T-helper 22 cell (primary cell): ENCODE measurements at places on chromosomes 7 and 10.

GRCh38 chr10:117619223-117619622 lies 76.7 kb downstream of the EMX2 start:
- DNase-seq, result no peak

GRCh38 chr10:7477538-7478334 lies 66.9 kb upstream of the SFMBT2 start:
- DNase-seq, result no peak

DNA sequence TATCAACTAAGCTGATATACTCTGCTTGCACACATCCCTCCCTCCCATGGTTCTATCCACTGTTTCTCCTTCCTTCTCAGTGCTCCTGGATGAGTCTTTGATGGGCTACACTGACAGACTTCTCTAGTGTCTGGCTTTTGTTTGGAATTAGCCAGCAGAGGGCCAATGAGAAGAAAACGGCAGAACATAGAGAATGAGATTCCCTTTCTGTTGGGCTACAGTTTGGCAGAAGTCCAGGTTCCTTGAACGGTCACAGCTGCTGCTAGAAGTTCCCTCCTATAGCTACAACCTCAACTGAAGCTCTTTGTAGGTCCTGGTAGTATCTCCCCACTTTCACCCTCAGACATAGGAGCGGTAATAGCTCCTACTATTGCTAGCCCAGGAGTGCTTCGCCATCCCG lies 251.1 kb upstream of the LRRN3 start:
- DNase-seq, result no peak

GRCh38 chr7:823649-824048 lies 8.6 kb upstream of the SUN1 start:
- no peak for DNase-seq

GRCh38 chr10:19605806-19606205 lies 210.4 kb upstream of the PLXDC2 start:
- DNase-seq, result no peak

DNA sequence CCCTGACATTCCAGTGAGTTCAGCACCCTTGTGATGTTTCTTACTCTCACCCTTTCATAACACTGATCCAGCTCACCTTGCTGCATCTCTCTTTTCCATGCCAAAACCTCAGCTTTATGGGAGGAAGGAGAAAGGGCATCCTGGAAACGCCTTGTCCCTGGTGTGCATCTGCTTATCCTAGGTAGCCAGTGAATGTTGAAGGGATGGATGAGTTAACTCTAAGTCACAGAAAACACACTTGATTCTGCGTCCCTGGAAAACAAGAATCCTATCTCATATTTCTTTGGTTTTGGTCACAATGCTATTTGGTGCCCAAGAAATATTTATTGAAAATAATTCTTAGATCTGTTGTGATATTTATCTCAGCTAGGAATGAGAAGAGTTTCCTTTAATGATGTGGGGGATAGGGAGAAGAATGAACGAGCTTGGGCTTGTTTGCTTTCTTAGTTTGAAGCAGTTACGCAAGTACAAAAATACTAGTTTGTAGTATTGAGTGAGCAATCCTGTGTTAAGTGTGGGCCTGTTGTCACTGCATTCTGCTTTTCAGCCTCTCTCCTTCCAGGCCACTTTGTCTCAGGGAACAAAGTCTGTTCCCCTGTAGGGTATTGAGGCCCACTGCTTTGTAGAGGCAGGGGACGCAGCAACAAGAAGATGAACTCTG lies 126.5 kb downstream of the ARID5B start:
- DNase-seq, result no peak

DNA sequence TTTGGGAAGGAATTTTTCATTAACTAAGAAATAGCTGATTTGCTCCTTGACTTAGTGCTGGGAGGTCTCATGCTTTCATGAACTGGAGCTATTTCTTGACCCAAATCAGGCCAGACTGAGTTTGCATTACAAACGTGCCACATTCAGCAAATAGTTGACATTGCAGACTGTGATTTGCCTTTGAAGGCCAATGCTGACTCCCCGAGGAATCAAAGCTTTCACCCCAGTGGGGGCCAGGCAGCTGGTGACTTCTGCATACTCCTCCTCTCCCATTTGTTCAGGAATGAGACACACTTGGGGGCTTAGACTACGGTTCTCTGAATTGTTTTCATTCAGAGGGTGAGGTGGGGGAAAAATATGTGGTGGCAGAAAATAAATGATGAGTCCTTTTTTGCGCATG lies 111.0 kb upstream of the JAZF1 start:
- no peak for DNase-seq

GRCh38 chr10:5565205-5565545 lies 40.4 kb downstream of the CALML3 start:
- no peak for DNase-seq

DNA sequence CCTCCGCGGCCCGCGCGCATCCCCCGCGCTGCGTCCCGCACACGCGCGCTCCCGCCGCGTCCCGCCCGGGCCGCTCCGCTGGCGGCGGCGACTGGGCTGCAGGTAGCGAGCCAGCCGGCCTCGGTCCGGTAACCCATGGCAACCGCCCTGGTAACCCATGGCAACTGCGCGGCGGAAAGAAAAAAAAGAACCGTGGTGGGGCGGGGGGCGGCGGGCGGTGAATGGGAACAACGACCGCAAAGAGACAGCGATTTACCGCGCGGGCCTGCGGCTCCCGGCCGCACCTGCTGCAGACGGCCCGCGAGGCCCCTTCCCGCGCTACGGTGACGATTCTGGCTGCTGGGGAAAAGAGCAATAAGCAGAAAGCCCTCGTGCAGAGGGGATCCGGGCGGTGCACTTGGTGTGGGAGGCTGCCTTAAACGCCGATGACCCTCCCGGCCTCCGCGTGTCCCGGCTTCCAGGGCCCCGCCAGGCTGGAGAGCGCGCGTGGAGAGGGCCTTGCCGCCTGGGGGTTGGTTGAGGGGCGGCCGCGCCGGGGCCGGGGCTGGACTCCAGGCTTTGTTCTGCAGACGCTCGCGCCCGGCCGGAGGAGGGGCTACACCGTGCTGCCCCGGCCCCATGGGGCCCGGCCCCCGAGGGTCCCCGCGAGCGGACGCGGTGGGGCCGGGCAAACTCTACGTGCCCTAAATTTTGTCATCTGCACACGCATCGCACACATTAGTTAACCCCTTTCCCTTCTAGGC lies 84.7 kb downstream of the SNX10 start:
- DNase-seq, result no peak

GRCh38 chr7:25750744-25751508 lies 401.1 kb upstream of the NFE2L3 start:
- DNase-seq, result no peak

DNA sequence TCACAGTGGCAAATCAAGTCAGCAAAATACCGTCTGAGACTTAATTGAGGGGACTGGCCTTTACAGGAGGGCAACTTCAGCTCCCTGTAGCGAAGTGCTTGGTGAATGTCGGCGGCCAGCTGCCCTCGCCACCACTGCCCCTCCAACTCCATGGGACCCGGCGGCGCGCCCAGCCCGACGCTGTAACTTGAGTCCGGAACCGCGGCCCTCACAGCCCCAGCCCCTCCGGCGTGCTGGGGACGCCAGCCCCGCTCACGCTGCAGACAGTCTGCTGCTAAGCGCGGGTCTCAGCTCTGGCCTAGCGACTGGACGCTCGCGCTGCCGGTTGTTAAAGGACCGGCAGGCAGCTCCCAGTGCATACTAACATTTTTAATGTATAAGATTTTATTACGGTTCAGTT lies 113.4 kb upstream of the NUPR2 start:
- no peak for DNase-seq

GRCh38 chr10:2782265-2782664 lies 285.1 kb upstream of the PFKP start:
- no peak for DNase-seq

DNA sequence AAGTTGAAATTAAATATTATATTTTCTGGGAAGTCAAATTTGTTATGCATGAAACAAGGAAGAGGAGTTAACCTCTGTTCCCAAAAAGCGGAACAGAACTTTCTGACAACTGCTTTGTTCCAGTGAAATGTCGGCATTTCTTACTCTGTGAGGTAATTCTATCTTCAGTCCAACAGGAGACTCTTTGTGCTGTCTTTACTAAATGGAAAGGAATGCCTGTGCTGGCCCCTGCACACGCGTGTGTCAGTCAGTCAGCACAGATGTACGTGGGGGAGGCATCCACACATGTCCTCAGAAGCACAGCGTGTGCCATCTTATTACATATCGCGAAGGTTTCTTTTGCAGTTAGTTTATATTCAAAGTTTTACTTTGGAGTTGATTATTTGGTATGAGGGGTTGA lies 37.5 kb downstream of the NET1 start:
- DNase-seq, result no peak

DNA sequence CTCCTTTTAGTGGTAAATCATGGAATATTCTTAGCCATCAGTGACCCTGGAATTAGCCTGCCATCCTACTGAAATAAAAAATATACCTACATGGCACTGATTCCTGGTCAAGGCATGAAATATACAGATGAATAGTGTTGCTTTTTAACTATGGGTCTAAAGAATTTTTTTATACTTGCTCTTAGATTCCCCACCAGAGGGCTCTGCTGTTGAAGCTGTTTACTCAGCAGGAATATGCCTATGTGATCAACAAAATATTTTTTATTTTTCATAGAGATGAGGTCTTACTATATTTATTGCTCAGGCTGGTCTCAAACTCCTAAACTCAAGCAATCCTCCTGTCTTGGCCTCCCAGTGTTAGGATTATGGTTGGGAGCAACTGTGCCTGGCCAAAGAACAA lies 13.5 kb downstream of the ZC3HC1 start:
- DNase-seq, result no peak

DNA sequence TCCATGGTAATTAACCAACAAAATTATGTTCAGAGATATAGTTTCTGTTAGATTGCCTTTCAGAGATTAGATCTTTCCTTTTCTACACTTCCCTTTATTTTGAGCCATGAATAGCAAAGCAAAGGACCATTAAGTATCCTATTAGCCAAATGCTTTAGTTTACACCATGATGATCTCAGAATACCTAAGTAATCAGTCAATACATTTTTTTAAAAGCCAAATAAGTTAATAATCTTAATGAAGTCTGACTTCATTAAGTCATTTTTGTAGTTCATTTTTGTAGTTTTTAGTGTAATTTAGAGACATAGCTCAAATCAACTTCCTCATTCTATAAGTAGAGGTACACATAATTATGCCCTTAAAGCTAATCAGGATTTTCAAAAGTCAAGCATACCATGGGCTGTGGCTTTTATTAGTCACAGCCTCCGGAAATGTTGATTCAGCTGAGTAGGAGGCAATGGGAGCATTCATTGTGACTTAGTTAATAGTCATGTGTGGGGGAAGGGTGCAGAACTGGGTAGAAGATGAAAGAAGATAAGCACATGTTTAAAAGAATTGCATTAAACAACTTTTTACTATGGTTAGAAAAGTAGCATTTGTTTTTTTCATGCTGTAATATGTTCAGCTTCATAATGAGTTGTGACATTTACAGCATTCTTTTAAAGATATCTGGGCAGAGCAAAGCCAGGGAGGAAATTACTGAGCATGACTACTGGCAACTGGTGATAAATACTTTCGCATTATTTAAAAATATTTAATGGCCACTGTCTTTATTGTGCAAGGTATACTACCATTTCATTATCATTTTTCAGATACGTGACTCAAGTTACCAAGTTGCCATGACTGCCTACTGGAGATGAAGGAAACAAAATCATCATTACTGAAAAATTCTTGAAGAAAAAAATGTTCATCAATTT lies 57.3 kb upstream of the CCDC71L start:
- peak; percentile 47 for DNase-seq

- DNase-seq, result no peak
Measured at GRCh38 chr7:107994421-107995030, 8.4 kb downstream of the LAMB1 start.

DNA sequence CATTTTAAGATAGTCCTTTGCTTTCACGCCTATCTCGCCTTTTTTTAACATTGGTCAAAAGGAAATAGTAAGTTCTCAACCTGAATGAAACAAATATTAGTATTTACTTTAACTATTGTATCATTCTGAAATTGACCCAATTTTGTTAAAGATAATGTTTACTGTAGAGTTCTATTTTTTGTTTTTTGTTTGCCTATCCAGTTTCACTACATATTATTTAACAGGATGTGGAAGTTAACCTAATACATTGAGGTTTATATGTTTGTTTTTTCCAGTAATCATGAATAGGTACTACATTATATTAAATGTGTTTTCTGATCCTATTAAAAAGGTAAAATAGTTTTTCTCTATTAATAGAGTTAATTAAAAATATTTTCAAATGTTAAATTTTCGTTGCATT lies 26.5 kb downstream of the ACSM6 start:
- no peak for DNase-seq

- no peak for DNase-seq
Measured at GRCh38 chr7:78649976-78650375, 803.5 kb downstream of the MAGI2 start.

DNA sequence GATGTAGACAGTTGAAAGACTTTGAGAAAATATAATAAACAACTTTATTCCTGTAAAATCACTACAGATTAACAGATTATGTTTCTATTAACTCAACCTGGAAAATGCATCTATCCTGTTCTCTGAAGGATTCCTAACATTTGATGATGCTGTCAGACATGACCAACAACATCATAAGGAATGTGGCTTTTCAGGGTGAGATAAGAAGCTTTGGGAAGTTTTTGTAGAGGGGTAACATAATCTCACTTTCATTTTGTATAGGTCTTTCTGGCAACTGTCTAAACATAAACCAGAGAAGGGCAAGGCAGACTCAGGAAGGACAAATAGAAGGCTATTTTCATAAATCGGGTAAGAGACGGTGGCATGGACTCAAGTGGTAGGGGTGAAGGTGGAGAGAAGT lies 112.2 kb downstream of the TES start:
- DNase-seq, result no peak

- no peak for DNase-seq
Measured at GRCh38 chr10:14782691-14783363, 8.1 kb upstream of the FAM107B start.

GRCh38 chr7:35754741-35755140 lies 46.1 kb upstream of the SEPTIN7 start:
- no peak for DNase-seq

GRCh38 chr10:22629126-22629525 lies 85.3 kb downstream of the PIP4K2A start:
- no peak for DNase-seq

DNA sequence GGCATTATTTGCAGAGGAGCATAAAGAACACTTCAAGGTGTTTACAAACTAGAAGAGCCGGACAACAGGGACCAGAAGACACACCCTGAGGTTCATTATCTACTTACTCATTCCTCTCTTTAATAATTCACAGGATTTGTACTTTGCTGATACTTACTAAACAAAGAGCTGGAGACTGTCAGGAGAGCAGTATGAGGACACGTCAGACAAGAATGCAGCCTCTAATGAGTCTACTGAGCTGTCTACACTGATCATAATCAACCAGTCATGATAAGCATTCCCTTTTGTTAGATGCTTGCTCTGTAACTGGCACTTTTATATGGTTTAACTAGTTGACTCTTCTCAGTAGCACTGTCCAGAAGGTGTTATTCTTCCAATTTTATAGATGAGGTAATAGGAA lies 243.3 kb upstream of the CDC14C start:
- DNase-seq, result no peak

- DNase-seq, result no peak
Measured at GRCh38 chr7:22378199-22378980, 21.4 kb upstream of the RAPGEF5 start.

DNA sequence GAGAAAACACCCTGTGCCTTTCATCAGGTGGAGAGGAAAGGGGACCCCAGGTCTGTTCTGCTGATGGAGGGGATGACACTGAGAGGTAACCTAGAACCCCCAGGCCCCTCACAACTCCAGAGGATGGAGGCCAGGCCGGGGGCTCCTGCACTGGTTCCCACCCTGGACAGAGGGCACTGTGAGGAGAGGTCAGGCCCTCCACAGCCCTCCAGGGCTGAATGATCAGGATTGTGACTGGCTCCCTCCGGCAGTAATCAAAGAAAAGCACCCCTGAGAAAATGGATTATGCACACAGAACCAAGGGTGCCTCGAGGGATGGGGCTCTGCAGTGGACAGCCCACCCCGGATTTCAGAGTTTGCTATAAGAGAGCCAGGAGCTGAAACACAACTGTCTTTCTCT lies 502.8 kb downstream of the TCERG1L start:
- DNase-seq, result no peak
